ENCODE measurements at places on chromosomes 4 and X.

- DNase-seq, result no peak
These were observed 198.9 kb downstream of the FBXO8 start for GRCh38 chr4:174084542-174084941.

- DNase-seq, result no peak
These were observed 140.9 kb downstream of the EFHC2 start for GRCh38 chrX:44202596-44202995.

- no peak for DNase-seq
These were observed 7.1 kb upstream of the RGS12 start for GRCh38 chr4:3285558-3286334.

DNA sequence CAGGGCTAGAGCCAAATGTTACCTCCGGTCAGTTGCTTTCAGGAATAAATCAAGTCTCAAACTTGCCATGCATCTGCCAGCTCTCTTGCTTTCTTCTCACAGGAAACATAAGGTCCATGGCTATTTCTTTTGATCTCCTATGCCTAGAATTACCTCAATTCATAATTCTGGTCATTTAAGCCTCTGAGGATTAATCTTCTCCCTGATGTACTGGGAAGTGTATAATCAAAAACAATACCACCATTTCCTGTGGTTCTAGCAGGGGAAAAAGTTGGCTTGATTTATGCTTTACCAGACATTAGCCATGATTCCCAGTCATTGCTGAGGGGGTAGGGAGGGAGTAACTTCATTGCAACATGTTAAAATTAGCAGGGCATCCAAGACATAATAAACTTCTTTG is 268.7 kb upstream of the EMCN start:
- no peak for DNase-seq

- no peak for DNase-seq
These were observed 1.2 kb upstream of the GATA1 start for GRCh38 chrX:48785186-48785539.

DNA sequence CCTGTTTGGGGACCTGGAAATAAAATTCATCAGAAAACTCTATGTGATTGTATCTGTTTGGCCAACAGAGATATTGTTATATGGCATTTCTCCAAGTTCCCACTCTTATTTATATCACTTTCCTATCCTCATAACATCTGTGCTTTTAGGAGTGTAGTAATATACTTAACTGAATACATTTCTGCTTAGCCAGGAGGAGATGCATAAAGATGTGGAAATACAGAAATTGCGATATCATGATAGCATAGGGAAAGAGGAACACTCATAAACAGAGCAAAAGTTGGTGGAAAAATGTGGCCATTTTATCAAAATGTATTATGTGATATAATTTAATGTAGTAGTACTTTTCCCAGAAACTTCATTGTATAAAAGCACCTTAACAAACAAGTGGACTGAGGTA is 46.1 kb upstream of the TSPAN7 start:
- no peak for DNase-seq

- no peak for DNase-seq
These were observed 87.7 kb downstream of the COL25A1 start for GRCh38 chr4:109214622-109215301.

DNA sequence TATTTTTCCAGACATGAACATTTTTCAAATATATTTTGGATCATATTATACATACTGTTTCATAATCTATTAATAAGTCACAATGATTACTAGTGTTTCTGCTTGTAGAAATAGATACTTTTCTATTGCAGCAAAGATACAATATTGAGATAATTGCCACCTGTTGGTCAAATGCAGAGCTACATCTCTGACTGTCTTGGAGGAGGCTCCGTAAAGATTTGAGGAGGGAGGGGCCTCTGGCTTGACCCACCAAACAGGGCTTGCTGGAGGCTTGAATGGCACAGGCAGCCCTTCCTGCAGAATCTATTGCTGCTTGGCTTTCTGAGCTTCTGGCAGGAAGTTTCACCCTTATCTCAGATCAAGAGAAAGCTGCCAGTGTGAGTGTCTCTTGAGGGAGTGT is 99.3 kb upstream of the ARMCX2 start:
- DNase-seq, result no peak

All from GDM1 (cell line).